ENCODE measurements at places on chromosomes 2 and 18. TPM values are rescaled to one million over a fixed set of nuclear protein-coding genes. Genes with fewer than 3 reads are reported as not detected.

The NETO1 gene
- 0.10 TPM for total RNA-seq

DNA sequence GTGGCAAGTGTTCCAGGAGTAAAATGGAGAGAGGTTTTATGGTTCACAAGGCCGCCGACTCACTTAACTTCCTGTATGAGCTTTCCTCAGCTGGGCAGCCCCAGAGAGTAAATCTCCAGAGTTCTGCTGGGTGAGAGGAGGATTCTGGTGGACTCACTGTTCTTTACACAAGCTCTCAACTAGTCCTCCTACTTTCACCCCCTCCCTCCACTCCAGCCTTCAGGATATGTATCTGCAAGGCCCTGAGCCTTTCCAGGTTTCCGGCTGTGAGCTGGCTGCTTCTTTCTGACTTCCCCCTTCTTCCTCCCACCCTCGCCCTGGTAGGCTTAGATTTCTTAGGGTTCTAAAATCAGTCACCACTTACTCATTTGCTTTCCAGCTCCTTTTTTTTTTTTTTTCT, 34.0 kb downstream of the EML6 start:
- no peak for DNase-seq

DNA sequence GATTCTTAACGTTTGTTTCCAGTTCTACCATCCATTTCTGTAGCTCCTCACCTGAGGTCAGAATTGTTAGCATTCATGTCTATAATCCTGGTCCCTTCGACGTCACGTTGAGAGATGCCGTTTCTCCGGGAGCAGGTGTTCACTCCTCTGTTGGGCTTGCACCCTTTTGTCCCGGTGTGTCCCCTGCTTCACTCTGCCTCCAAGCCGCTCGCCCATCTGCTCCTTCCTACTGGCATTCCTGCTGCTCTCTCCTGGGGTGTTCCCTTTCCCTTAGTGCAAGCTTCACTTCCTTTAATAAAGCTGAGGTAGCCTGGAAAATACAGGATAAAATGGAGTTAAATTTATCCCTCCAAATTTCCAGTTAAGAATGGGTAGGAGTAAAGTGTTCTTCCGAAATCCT, 61.9 kb upstream of the CABYR start:
- DNase-seq: no peak

The PSME4 gene
- total RNA-seq: 61.0 TPM

DNA sequence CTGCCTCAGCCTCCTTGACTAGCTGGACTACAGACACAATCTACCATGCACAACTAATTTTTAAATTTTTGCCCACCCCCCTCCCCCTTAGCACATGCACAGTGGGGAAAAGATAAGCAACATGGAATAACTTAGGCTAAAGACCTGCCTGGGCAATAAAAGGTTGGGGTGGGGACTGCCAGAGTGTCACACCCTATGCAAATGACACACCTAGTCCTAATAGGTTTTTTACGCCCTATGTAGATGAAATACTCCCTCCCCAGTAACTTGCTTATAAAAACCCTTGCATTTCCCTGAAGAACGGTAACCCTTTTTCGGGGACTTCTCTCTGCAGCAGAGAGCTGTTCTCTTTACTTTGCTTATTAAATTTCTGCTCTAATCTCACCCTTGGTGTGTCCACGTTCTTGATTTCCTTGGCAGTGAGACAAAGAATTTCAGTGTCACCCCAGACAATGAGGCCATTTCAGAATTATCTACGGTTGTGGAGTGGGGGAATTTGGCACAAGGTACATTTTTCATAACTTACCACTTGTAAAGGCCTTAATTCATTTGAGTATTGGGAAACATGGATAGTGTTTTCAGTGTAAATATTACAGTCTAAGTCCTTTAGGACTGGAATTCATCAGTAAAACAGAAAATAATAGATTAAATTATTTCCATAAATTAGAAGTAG, 109.2 kb downstream of the NOL4 start:
- DNase-seq: no peak

DNA sequence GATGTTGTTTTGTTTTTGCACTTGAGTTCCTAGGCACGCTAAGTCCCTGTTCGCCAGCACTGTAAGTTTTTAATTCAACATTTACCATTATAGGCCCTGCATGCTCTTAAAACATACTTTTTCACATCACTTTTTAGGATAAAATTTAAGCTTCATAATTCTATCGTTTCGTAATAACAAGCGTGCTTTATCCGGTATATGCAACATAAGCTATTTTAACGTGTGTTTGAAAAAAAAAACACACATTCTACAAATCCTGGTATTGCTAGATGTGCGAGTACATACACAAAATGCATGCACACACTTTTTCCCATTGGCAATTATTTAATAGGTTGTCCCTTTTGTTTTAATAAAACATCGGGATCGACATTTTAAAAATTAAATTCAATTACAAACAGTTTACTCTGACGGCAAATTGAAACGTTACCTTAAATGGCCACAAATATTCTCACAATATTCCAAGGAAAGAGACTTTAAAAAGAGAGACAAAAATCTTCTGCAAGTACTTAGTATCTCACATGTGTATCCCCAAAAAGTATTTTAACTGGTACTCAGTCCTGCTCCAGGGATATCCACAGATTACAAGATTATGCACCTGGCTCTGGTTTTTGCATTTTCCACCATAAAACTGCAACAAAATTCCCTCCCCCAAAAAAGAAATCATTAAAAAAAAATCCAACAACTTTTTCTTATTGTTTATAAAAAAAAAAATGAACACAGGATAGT, 1.0 kb upstream of the TCF4 start:
- no peak for DNase-seq
